ENCODE measurements at places on chromosomes 6 and 20.

- DNase-seq = peak; percentile 59
These were observed 29.0 kb upstream of the PTCHD4 start for GRCh38 chr6:48139818-48140614.

DNA sequence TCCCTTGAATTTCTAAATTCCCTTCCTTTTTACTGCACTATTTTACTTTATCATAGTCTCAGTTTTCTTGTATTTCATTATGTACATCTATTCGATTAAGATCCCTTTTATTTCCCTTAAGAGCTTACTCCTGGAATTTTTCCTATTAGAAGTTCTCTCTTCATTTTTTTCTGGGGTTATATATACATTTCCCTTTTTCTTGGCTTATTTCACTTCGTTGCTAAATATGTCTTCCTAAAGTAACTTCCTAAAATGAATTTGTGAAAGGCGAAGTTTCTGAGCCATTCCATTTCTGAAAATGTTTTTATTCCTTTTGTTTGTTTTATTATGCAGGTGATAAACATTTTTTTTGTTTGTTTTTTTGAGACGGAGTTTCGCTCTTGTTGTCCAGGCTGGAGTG lies 5.9 kb upstream of the CD109 start:
- no peak for DNase-seq

DNA sequence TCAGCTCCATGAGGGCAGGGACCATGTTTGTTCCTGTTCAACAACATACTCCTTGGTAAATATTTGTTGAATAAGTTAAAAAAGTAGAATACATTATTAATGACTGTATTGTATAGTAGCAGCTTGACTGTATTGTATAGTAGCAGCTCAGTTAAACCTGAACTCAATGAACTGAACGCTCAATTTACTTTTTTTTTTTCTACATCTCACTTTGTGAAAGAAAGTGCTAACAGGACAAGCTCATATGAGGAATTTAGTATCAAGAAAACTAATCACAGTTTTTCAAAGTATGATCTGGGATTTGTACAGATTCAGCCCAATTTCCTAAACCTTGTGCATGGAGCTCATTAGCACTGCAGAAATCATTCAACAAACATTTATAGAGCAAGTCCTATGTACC lies 38.8 kb upstream of the NR2E1 start:
- DNase-seq = no peak

DNA sequence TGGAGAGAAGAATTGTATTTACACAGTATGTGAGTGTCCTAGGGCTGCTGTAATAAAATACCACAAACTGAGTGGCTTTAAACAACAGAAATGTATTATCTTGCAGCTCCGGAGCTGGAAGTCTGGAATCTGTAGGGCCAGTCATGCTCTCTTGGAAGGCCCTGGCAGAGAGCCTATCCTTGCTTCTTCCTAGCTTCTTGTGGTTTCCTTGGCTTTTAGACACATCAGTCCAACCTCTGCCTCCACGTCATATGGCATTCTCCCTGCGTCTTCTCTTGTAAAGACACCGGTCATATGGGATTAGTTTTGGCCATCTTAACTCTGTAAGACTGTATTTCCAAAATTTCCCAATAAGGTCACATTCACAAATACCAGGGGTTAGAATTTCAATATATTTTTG lies 10.8 kb downstream of the FNDC1 start:
- peak; percentile 11 for DNase-seq

- DNase-seq = peak; percentile 1
These were observed 65.9 kb downstream of the FAM184A start for GRCh38 chr6:119012521-119012920.

- DNase-seq = no peak
These were observed 42.6 kb upstream of the PLEKHG1 start for GRCh38 chr6:150557043-150557599.

DNA sequence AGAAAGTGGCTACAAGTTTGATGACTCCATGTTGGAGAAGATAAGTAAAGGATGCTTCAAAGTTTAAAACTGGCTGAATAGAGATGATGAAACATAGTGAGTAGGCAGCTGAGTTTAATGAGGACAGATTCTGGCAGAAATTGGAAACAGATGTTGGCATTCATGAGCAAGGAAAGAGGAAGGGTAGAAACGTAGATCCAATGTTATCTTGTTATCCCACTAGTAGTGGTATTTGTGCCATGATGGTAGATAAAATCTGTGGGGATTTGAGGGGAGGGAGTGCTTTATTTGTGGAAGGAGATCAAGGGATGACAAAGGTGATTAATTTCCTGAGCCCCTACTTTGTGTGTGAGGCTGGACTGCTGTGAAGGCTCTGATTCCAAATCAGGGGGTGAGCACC lies 69.5 kb downstream of the MRAP2 start:
- peak; percentile 4 for DNase-seq

DNA sequence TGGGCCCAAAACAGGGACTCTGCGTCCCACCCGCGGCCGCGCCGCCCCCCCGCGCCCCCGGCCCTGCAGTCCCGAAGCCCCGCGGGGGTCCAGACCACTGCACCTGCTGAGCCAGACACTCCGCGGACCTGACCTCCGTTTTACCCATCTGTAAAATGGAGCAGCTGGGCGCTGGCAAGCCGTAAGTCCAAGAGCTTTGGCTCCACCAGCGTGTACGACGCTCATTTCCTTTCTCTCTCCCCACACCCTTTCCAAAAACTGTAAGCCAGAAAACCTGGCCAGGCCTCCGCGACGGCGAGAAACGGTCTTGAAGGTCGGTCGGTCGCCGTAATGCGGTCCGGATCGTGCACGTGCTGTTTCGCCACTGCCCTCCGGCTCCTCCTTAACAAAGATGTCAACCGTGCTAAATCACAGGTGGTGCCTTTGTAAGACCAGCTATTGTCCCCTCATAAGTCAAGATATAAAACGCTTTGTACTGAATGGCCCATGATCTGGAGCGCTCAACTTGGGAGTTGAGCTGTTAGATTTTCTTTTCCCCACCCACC lies 7.8 kb upstream of the NR2E1 start:
- DNase-seq = no peak

GRCh38 chr20:53963635-53964034 lies 106.8 kb downstream of the BCAS1 start:
- no peak for DNase-seq

DNA sequence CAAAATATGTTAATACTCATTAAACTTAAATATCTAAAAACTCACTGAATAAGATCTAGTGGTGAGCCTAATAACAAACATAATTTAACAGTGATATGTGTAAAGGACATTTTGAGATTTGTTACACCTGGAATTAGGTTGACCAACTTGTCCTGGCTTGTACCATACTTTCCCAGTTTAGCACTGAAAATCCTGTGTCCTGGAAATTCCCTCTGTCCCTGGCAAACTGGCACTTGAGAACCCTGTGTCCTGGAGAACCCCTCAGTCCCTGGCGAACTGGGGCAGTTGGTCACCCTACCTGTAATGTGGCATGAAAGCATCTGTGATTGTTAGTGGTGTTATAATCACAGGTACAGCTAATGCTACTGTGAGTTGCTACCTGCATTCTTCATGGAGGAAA lies 6.9 kb upstream of the PRND start:
- DNase-seq = no peak

DNA sequence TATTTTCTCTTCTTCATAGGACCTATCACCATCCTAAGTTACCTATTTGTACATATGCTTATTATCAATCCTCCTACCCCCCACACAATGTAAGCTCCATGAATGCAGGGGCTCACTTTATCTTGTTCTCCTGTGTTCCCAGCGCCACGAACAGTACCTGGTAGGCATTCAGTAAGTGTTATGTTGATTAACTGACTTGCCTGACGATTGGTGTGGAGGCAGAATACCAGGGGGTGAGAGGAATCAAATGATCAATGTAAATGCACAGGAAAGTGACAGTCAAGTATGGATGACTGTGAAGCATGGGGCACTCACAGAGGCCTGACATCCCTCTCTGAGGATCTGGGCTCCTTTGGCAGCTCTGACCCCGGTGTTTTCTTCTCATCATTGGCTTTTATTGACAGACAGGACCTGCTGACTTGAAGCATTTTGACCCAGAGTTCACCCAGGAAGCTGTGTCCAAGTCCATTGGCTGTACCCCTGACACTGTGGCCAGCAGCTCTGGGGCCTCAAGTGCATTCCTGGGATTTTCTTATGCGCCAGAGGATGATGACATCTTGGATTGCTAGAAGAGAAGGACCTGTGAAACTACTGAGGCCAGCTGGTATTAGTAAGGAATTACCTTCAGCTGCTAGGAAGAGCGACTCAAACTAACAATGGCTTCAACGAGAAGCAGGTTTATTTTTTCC lies 6.1 kb upstream of the IFT52 start:
- peak; percentile 41 for DNase-seq

DNA sequence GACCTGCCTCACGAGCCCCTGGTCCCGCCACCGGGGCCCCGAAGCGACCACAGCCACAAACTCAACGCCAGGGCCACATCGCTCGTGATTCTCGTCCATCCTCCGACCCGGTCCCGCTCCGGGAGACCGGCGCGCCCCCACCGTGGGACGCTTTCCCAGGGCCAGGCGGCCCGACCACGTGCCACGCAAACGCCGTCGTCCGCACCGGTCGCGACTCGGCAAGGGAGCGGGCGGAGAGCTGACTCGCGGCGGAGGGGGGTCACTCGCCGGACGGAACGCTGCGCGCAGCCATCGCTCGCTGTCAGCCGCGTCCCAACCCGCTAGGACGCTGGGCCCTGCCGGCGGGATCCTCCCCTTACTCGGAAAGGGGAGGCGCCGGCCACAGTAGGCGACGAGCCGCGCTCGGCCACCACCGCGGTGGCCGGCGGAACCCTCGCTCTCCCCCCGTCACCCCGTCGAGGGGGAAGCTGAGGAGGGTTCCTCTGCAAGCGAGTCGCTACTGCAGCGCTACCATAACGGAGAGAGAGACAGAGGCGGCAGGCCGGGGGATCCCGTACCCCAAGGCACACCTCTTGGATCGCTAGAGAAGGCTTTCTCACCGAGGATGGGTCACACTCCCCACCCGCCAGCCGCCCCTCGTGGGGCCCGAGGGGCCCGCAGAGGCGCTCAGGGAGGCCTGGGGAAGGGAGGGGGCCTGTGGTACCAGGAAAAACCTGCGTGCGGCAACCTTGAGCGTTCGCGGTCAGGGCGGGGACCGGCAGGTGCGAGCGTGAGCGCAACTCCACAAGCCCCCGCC lies 511.8 kb upstream of the ZNF337 start:
- no peak for DNase-seq
